Naive thymus-derived CD8-positive, alpha-beta T cell (primary cell): ENCODE measurements at places on chromosomes 13 and 19. TPM values are rescaled to one million over a fixed set of nuclear protein-coding genes. Genes with fewer than 3 reads are reported as not detected.

- no peak overlapping the region for H3K27ac ChIP-seq
- no peak overlapping the region for H3K4me3 ChIP-seq
- no peaks in the 10 kb centered on the region for H3K27me3 ChIP-seq
Observed at GRCh38 chr19:33509774-33510173, 11.8 kb downstream of the PEPD start.

GRCh38 chr13:59744747-59745391 is 418.9 kb downstream of the DIAPH3 start:
- H3K4me1 ChIP-seq, result no peaks in the 10 kb centered on the region
- H3K4me3 ChIP-seq, result no peak overlapping the region
- no peak for DNase-seq

DNA sequence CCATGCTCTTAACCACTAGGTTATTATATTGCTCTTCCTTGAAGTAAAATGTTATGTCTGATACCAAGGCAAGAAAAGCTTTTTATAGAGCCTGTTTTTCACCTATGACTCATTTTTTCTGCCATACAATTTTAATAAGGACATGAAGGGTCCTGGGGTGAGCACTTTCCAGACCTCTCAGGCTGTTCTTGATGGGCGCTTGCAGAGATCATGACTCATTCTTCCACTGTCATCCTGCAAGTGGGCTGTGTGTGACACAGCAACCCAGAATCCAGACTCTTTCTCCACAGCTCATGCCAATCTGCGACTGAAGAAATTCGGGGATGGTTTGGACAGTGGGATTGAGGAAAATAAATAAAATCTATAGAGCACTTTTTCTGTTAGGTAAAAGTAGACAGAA is 506.7 kb upstream of the NBEA start:
- no peaks in the 10 kb centered on the region for H3K36me3 ChIP-seq
- no peak for DNase-seq
- no peak overlapping the region for H3K4me3 ChIP-seq
- H3K27me3 ChIP-seq, result peaks cover 2% of the 10 kb centered on the region

DNA sequence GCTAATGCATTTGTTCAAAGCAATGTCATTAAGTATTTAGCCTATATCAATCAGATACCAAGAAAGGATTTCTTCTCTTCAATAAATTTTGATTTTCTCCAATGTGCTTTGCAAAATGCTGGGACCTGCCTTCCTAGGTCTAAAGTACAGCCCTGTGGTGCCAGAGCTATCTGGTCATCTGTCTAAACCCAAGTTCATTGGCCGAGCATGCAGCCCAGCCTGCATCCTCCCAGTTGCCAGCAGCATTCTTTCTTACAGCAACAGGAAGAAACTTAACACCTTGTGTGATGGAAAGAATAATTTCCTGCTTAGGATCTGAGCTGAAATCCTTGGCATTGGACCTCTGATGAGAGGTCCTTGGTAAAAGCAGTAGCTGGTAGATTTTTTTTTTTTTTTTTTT is 310.0 kb downstream of the RBM26 start:
- H3K27ac ChIP-seq, result no peak overlapping the region
- no peak overlapping the region for H3K4me3 ChIP-seq
- DNase-seq, result no peak
- H3K27me3 ChIP-seq, result peaks cover 6% of the 10 kb centered on the region
- H3K4me1 ChIP-seq, result no peaks in the 10 kb centered on the region

GRCh38 chr13:20073775-20074174 is 87.1 kb downstream of the GJA3 start:
- H3K4me3 ChIP-seq, result no peak overlapping the region
- no peaks in the 10 kb centered on the region for H3K27me3 ChIP-seq
- DNase-seq, result no peak

- no peaks in the 10 kb centered on the region for H3K27me3 ChIP-seq
- no peak overlapping the region for H3K4me3 ChIP-seq
- no peak overlapping the region for H3K27ac ChIP-seq
- no peak for DNase-seq
- no peaks in the 10 kb centered on the region for H3K36me3 ChIP-seq
Observed at GRCh38 chr13:93270769-93271742, 44.4 kb downstream of the GPC6 start.

DNA sequence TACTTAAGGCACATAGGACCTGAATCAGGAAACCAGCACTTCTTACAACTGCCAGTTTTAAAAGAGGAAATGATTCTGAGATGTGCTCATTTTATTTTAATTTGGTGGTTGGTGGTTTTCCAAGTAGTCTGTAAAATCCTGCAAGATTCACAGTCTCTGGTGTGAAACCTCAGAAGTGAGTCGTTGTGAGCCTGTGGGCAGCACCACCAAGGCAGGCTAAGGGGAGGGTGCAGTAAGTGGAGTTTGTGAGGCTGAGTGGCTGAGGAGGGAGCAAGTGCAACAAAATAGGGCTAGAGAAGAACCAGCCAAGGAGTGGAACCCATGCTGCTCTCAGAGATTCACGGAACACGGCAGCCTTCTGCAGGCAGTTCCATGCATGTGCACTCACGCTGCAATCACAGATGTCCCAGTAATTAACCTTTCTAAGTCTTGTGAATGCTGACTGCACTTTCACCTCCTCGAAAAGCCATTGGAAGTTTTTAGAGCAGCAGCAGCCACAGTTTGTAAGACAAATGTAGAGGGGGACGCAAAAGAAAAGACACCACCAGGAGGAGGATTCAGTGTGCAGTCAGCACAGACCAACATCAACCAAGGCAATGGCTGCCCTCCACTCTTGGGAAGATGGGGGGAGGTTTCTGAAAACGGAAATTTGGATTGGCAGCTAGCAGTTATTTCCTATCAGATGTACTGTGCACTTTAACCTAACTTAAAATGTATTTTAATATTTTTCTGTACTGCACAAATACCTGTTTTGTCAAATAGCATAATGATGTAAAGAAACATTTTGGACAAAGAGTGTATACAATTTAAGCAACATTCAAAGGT is 44.9 kb downstream of the ESD start:
- H3K4me1 ChIP-seq, result peaks cover 37% of the 10 kb centered on the region
- H3K4me3 ChIP-seq, result peak overlapping the region; percentile 77
- no peaks in the 10 kb centered on the region for H3K27me3 ChIP-seq
- H3K36me3 ChIP-seq, result peaks cover 27% of the 10 kb centered on the region

DNA sequence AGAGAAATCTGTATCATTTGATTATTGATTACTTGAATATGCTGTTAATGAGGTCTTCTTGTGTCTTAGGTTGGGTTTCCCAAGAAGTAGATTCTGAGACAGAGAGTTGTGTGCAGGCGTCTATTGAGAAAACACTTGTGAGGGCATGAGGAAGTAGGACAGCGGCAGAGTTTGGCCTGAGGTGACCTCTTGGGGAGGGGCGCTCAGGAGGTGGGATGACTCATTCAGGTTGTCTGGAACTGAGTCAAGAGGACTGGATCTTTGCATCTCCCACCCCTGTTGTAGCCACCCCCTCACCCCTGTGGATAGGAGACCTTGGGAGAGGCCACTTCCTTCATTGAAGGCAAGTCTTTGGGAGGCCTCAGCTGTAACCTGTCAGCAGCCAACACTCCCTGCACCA is 35.2 kb upstream of the WDFY2 start:
- no peak overlapping the region for H3K27ac ChIP-seq
- no peaks in the 10 kb centered on the region for H3K36me3 ChIP-seq
- H3K4me3 ChIP-seq, result no peak overlapping the region
- H3K4me1 ChIP-seq, result no peaks in the 10 kb centered on the region
- H3K27me3 ChIP-seq, result no peaks in the 10 kb centered on the region

- DNase-seq, result no peak
- H3K4me1 ChIP-seq, result peaks cover 33% of the 10 kb centered on the region
- H3K27ac ChIP-seq, result peak overlapping the region; percentile 18
Observed at GRCh38 chr19:13146763-13147563, 3.2 kb downstream of the STX10 start.

GRCh38 chr13:38564256-38565150 is 122.4 kb upstream of the FREM2 start:
- no peaks in the 10 kb centered on the region for H3K36me3 ChIP-seq
- DNase-seq, result no peak
- H3K27me3 ChIP-seq, result no peaks in the 10 kb centered on the region
- no peak overlapping the region for H3K27ac ChIP-seq
- no peak overlapping the region for H3K4me3 ChIP-seq
- no peaks in the 10 kb centered on the region for H3K4me1 ChIP-seq

DNA sequence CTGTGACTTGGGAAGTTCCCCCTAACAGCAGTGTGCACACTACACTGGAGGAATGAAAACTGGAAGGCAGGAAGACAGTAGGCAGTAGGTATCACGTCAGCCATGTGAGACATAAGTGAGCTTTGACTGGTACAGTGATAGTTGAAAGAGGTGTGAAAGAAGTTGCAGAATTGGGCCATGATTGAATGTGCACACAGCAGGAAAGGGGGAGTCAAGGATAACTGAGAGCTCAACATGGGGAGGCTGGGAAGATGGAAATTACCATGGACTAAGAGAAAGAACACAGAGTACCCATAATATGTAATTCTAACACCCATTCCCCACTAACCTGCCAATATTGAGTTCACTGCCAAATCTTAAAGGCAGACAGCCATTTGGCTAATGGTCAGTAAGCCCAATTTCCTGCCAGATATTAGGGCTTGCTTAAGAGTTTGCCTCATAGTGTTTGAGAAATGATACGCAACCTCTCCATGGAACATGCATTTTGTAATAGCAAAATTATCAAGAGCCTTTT is 321.7 kb downstream of the DCT start:
- peak overlapping the region; percentile 20 for H3K27ac ChIP-seq
- no peaks in the 10 kb centered on the region for H3K27me3 ChIP-seq
- DNase-seq, result no peak
- H3K4me1 ChIP-seq, result no peaks in the 10 kb centered on the region
- peaks cover 2% of the 10 kb centered on the region for H3K36me3 ChIP-seq

GRCh38 chr13:23460309-23460708 is 26.8 kb upstream of the SACS start:
- H3K4me3 ChIP-seq, result no peak overlapping the region
- H3K36me3 ChIP-seq, result no peaks in the 10 kb centered on the region
- H3K4me1 ChIP-seq, result no peaks in the 10 kb centered on the region

DNA sequence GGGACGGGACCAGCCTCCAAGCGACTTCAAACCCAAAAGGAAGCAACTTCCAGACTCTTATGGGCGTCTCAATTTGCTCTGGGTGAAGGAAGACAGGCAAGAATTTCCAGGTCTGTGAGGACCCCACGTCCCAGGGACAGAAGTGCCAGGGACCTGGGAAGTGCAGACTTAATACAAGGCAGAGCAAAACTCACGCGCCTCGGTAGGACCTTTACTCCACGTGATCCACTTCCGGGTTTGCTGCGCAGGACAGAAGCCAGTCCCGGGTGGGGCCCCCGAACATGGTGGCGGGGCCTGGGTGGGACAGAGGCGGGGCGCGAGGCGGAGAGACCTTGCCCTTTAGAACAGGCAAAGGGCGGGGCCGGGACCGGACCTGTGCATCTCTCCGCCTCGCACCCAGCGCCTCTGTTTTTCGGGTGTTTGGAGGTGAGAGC is 9.3 kb downstream of the ZNF611 start:
- no peak overlapping the region for H3K27ac ChIP-seq
- no peak for DNase-seq
- H3K36me3 ChIP-seq, result peaks cover 76% of the 10 kb centered on the region
- peaks cover 10% of the 10 kb centered on the region for H3K4me1 ChIP-seq
- H3K4me3 ChIP-seq, result no peak overlapping the region

The CBLC gene
- 0.14 TPM for polyA plus RNA-seq

The PRKCG gene
- polyA plus RNA-seq, result not detected

The VSIG10L gene
- 0.21 TPM for polyA plus RNA-seq

The ZNF99 gene
- not detected for polyA plus RNA-seq

The C19orf33 gene
- 1.1 TPM for polyA plus RNA-seq

The FFAR2 gene
- not detected for polyA plus RNA-seq

The ALOX5AP gene
- 137 TPM for polyA plus RNA-seq

The IGFL1 gene
- not detected for polyA plus RNA-seq

The SELENOV gene
- not detected for polyA plus RNA-seq

The NLRP8 gene
- polyA plus RNA-seq, result not detected
